ENCODE measurements at places on chromosomes 7 and 10.
A peak's percentile ranks its signal among the peaks of the same experiment; 100 is the strongest.

DNA sequence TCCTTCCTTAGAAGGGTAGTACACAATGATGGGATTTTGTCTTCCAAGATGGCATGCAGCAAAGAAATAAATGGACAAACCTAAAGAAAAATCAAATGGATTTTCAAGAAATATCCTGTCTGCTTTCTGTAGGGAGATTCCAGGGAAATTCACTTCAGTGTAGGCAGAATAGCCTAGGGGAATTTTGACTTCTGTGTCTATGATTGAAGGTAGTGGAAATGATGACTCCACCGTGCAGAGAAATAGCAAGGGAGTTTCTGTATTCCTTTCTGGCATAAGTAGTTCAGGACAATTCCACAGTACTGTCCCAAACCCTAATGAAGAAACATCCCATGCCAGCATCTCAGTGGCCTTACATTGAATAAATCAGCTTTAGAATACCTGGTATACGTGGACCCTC lies 9.5 kb downstream of the ATOH7 start:
- no peak for DNase-seq

DNA sequence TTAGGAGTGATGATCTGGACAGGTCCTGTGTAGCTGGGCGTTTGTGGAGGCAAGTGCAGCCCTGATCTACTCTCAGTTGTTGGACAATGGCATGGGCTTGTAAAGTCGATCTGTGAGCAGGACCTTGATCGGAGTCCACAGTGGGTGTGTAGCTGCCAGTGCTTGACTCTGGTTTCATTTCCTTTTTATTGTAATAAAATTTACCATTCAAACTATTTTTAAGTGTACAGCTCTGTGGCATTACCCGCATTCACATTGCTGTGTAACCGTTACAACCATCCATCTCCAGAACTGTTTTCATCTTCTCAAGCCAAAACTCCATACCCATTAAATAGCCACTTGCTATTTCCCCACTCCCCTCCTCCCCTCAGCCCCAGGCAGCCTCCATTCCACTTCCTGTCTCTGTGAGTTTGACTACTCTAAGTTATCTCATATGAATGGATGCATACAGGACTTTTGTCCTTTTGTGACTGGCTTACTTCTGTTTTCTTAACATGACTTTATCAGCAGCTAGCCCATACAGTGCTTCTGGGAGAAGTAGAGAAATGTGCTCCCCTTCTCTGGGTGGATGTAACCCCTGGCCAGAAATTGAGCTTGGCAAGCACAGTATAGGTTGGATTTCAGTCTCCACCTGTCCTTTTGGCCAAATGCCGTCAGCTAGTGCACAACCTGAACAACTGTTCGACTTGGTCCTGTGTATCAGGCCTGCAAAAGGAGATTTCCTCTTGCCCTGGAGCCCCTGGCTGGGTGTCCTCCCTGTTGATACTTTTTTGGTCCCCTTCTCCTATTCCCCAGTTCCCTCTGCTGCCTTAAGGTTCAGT lies 180.0 kb downstream of the LRMDA start:
- DNase-seq: no peak

GRCh38 chr10:29701306-29701705 lies 66.5 kb upstream of the SVIL start:
- DNase-seq: no peak

DNA sequence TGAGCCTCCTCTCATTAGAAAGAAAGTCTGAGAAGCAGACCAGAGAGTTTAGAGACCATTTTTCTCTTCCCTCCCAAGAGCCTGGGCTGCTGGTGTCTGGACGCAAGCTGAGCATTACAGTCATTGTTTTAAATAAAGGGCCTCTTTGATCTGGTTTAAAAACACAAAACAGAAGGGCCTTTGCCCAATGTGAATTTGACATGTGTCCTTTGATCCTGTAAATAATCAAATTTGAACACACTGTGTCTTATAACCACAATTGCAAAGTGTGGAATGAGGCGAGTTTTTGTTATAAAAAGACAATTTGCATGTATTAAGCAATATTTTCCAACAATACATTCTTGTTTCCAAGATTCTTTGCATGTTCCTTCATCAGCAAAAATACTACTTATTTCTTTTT lies 158.5 kb downstream of the C7orf25 start:
- no peak for DNase-seq

DNA sequence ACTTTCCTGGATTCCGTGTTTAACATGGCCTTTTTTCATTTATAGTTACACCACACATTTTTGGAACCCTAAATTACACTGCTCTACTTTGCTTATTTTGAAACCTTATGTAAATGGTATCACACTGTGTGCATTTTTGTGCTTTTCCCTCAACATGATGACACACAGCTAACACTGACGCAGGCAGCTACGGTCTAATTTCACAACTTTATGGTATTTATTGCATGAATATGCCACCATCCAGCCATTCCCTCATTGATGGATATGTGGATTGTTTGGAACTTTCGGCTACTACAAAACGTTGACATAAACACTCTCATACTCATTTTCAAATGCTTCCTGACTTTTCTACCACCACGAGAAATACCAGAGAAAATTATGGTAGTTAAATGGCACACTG lies 6.9 kb downstream of the PAPOLB start:
- DNase-seq: no peak

DNA sequence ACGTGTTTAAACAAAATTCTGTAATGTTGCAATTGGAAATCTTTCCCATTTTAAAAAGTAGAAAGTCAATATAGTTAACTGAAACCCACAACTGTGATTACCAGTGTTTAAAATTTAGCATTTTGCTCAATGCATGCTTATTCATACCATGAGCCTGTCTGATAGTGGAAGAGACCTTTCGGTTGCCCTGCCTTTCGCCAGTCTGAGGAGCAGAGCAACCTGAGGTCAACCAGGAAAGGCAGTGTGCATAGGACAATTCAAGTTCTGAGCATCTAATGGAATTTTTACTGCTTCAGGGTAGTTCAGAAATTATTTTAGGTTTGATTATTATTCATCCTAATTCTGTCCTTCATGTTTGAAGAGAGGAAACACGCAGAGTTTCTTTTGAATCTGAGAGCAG lies 100.8 kb downstream of the CUBN start:
- DNase-seq: peak; percentile 24

GRCh38 chr10:17031637-17032635 lies 97.7 kb downstream of the CUBN start:
- DNase-seq: no peak

GRCh38 chr7:37289781-37290180 lies 158.9 kb downstream of the ELMO1 start:
- DNase-seq: no peak

GRCh38 chr7:37713613-37714012 lies 30.0 kb downstream of the GPR141 start:
- DNase-seq: no peak

DNA sequence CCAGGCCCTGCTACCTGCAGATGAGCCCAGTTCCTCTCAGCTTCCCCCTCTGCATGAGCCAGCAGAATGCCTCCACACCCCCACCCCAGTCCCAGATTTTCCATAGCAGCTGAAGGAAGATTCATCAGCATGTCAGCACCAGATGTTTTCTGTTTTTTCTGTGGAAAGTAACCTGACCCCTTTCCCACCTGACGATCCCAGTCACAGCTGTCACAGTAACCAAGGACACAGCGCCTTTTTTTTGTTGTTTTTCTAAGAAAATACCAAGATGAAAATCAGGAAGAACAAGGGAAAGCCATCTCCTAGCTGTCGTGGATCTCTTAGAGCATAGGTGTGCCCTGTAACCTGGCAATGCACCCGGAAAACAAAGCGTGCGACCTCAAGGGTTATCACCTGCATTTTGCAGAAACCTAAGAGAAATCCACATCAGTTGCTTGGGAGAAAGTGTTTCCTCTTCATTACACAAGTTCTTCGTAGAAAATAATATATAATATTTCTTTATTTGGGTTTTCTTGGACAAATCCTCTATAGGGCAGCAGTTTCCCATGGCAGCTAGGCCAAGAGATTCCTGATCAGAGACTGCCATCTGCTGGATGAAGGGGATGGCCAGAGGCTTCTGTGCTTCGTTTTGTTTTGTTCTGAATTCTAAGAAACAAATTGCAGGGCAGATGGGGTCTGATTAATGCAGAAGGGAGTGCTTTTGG lies 401.9 kb downstream of the TNS3 start:
- no peak for DNase-seq

DNA sequence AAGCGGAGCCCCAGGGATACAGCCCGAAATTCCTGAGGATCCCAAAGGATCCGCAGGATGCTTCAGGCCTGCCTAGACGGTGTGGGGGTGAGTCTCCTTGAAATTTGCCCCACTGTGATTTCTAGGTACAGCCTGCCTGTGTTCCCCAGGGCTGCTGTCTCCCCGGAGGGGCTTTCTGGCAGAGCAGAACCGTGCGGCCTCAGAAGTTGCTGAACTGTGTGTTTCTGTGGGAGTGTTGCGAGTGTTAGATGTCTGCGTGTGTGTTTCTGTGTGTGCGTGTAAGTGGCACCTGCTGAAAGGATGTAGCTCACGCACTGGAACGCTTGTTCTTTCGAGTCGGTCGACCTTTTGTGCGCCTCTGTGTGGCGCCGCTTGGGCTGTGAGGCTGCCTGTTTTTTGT lies 27.8 kb upstream of the ZNF273 start:
- DNase-seq: peak; percentile 5

DNA sequence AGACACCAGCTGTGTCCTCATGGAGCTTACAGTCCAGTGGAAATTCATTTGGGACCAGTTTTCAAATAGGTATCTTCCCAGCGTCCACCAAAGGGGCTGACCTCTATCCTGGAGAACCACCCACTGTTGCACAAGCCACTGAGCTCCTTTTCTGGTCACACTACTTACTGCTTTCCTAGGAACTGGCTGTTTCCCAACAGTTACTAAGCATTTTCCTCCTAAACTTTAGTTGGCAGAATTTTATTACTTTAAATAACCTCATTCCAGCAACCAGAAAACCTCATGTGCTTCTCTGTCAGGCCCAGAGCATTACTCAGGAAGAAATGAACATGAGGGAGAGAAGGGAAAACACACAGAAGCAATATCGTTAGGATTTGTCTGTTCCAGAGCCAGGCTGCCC lies 183.1 kb downstream of the GPAM start:
- no peak for DNase-seq

GRCh38 chr7:122416336-122416735 lies 111.8 kb upstream of the FEZF1 start:
- DNase-seq: no peak

DNA sequence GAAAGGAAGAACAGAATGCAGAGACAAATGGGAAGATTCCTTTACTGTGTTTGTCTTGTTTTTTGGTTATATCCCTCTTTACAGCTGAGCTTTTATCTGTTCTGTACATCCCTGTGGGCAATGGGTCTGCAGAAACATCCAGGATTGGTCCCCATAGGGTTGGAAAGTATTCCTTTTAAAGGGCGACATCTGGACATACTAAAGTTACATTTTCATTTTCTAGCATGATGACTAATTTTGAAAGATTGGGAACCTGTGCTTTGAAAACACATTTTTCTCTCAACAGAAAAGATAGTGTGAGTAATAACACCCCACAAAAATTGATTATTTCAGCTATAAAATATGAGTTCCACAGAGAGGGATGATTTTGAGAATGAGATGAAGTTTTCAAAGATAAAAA lies 435.8 kb downstream of the GPAM start:
- DNase-seq: no peak

Data from activated CD8-positive, alpha-beta T cell treated with anti-CD3 and anti-CD28 coated beads, Interleukin-2, amount 10 ng/mL, durations not matched to agents 7 days and 5 days (primary cell).